Activated naive CD8-positive, alpha-beta T cell treated with anti-CD3 and anti-CD28 coated beads, Interleukin-2, amount 50 U/mL, for 16 hours (primary cell): ENCODE measurements at places on chromosomes 16 and 17.

- no peak for DNase-seq
These were observed 76.1 kb upstream of the SDK2 start for GRCh38 chr17:73720187-73720834.

- no peak for DNase-seq
These were observed 19.3 kb downstream of the ANKFN1 start for GRCh38 chr17:56172517-56172982.

- no peak for DNase-seq
These were observed 13.8 kb downstream of the CTRL start for GRCh38 chr16:67917852-67918236.

DNA sequence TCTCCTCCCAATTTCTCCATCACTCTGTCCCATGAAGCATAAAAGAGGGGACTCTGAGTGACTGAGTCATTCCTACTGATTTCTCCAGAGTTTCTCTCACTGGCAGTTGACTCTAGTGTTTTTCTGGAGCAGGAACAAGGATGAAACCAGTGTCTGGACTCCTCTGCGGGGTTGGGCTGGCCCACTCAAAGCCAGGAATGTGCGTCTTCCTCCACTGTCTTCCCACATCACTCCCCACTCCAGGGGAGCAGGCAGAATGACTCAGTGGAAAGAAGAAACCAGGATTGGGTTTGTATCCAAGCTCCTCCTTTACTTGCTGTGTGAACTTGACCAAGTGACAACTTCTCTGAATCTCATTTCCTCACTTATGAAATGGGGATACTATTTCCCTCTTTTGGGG lies 497.5 kb upstream of the SALL1 start:
- DNase-seq: no peak

GRCh38 chr17:70552982-70553334 lies 383.6 kb downstream of the KCNJ2 start:
- DNase-seq: no peak

- DNase-seq: no peak
These were observed 1.4 kb upstream of the SLFN5 start for GRCh38 chr17:35241520-35241919.

- no peak for DNase-seq
These were observed 543 bp downstream of the ARHGAP23 start for GRCh38 chr17:38428643-38429371.

- DNase-seq: no peak
These were observed 19.9 kb upstream of the WDR45B start for GRCh38 chr17:82668024-82668630.

DNA sequence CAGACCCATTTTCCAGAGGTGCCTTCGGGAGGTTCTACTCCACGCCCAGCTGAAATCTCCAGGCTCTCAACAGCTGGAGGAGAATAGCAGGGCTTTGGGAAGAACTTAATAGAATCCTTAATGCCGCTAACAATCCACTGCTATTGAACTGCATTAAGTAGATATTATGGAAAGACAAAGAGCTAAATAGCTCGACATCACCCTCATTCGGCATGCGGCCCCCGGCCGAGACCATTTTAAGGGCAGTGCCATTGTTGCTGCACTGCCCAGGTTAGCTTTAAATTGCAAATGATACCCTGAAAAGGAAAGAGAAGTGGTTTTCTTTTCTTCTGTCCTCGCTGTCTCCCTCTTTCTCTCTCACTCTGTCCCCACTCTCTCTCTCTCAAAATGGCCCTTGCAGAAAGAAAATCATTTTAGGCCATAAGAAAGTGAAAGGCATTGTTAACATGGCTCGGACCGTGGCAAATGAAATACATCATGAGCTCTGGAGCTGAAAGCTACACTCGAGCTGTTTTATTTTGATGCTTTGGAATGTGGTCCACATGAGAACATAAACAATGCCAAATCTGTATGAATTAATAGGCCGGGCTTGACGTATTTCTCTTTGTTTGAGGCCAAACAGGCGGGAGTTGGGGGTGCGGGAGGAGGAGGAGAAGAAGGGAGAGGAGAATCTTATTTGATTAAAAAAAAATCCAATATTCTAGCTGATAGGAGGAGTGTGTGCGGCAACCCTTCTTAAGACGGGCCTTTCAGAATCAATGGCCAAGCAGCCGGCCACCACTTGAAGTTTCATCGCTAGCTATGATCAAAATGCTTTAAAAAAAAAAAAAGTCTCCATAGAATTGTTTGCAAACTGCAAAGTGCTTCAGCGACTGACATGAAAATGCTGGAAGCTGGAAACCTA lies 298.8 kb upstream of the IRX3 start:
- no peak for DNase-seq

GRCh38 chr16:55338646-55339045 lies 14.6 kb downstream of the IRX6 start:
- DNase-seq: no peak

DNA sequence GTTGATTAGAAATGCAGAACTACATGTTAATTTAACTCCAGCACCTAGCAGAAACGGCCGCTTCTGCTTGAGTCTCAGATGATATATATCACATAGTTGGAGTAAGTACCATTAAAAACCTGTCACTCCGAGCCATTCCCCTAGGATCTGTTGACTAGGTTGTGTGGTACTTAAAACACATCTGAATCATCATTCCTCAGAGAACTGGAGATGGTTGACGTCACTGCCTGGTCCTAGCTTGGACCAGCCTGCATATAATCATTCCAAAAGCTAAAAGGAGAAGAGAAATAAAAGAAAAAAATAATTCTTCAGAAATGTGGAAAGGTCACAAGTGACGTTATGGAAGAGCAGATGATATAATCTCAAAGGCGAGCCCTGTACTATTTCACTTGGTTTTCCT lies 31.3 kb upstream of the RASL10B start:
- no peak for DNase-seq

DNA sequence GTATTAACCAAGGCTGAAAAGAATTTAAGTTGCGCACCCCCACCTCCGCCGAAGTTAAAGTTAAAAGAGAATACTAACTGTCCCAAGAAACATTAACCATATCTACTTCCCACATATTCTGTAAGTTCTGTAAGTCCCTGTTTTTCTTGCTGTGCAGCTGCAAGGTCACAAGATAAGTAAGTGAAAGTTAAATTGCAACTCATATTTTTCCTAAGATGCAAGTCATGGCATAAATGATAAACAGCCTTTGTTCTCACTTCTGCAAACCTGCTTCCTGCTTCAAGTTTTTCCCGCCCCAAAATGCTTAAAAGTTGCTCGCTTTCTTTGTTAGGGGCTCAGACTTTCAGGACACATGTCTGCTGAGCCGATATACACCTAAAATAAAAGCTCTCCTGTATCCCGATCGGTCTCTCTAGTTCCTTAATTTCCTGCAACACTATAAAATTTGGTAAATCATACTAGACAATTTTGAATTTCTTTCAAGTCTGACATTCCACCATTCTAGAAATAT lies 32.6 kb upstream of the ABCA9 start:
- DNase-seq: no peak

DNA sequence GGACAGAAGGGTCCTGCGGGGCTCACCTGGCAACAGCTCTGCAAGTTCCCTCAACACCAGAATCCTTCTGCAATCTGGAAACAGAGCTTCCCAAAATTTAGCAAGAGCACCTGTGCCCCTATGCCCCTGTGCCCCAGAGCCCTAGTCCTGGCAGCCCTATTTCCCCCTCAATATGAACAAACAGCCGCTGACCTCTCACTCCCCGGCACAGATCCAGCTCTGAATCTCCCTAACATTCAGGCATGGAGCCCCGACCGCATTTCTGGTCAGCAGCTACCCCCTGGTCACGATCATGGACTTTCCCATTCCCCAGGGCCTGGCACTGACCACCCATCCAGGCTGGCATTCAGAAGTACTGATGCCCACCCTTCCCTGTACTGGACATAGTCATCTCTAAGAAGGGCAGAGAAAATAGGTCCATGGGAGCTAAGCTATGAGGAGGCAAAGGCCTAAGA lies 110.8 kb upstream of the SMURF2 start:
- no peak for DNase-seq

- no peak for DNase-seq
These were observed 65.1 kb upstream of the HAS3 start for GRCh38 chr16:69040144-69040909.

- DNase-seq: no peak
These were observed 13.4 kb downstream of the WFDC1 start for GRCh38 chr16:84308120-84308519.

DNA sequence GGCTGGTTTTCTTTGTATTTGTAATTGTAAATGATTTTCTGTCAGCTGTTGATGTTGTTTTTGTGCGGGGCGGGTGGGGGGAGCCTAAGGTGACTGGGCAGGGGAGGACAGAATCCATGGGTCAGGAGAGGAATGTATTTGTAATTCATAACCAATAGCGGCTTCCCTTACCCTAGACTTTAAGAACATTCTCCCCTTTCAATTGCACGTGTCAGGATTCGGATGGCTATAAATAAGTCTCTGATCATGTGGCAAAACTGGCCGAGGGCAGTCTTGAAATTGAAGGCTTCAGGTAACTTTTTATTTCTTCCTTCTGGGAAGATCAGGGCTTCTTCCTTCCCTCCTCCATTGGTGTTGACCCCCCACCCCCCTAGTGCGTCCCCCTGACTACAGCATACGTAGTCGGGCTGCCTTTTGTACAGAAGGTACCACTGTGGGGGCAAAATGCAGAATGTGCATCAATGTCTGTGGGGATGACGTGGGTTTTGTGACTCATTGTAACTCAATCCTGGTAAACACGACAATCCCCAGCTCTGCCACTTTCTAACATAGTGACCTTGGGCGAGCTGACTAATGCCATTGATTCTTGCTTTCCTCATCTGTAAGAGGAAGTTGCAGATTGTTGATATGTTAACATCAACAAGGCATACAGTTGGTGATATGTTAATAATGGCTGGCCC lies 16.2 kb downstream of the MARCHF10 start:
- DNase-seq: no peak

DNA sequence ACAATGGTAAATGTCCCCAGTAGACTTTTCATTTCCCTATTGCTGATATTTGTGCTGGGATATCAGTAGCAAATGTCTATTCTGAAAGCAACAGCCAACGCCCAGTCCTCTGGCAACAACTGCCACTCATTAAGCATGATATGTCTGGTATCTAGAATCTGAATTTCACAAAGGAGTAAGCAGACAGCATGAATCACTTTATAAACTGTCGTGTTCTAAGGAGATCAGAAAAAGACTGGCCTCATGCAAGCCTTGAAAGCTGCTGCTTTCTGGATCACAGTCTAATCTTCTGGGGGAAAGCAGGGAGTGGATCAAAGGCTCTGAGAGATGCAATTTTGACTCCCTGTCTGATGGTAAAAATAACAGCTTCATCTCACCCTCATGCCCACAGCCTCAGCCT lies 153.1 kb upstream of the NOG start:
- no peak for DNase-seq

DNA sequence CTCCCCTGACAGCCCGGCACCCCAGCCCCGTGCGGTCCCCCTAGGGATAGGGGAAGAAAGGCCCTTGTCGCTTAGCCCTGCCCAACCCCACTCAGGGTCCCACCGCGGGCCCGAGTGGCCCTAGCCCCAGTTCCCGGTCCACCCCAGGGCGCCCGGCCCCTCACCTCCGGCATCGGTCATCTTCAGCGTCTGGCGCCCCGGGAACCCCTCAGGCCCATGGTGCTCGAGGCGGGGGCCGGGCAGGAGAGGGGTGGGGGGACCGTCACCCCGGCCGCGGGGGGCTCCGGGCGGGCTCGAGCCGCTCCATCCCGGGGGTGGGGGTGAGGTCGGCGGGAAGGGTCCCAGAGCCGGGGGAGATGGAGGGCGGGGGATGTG lies 620 bp downstream of the SAMD14 start:
- DNase-seq: no peak

GRCh38 chr17:7858522-7858810 lies 663 bp downstream of the CYB5D1 start:
- no peak for DNase-seq

DNA sequence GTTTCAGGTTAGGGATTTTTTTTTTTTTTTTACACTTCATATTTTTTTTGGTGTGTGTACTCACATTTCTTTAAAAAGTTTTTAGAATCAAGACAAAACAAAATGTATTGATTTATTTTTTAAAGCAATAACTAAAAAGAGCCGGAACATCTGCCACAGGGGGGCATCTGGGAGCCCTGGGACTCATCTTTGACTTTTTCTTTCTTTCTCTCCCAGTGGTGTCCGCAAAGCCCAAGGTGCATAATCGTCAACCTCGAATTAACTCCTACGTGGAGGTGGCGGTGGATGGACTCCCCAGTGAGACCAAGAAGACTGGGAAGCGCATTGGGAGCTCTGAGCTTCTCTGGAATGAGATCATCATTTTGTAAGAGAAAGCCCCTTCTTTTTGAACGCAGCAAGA lies 36.3 kb downstream of the WWP2 start:
- DNase-seq: no peak

DNA sequence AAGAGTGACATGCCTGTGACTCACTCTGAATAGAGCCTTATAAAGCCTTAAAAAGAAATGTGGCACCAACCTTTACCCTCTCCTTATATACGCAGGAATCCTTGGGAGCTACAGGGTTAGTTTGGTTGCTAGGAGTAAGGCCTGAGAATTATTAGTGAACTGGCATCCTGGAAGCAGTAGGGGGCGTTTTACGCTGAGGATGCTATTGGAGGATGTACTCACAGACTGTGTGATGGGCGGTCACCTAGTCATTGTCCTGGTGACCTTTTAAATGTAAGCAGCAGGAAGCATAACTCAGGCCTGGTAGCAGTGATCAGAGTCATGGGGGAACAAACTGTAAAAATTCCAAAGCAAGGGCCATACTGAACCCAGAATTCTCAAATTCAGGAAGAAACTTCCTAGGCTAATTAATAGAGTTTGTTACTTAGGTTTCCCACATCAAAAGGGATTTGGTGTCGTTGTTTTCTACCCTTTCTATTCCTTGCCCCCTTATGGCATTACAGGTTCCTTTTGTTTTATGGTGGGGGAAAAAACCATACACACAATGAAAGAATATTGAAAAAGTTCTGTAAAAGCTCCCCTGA lies 153.8 kb downstream of the SNX11 start:
- DNase-seq: no peak

DNA sequence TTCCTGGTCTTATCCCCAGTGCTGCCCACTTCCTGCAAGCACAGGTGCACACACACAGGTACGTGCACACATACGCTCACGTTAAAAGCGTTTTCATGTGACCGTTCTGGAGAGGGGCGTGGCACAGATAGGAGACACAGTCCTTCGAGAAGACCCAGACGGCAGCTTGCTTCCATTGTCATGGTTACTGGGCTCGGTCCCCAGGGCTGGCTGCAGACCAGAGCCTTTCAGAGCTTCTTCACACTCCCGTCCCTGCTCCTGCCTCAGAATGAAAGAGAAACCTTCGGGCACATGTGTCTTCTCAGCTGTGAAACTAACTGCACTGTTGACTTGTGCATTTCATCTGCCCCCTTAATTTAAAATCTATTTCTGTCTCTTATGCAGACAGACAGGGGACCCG lies 154.2 kb downstream of the PITPNC1 start:
- no peak for DNase-seq

DNA sequence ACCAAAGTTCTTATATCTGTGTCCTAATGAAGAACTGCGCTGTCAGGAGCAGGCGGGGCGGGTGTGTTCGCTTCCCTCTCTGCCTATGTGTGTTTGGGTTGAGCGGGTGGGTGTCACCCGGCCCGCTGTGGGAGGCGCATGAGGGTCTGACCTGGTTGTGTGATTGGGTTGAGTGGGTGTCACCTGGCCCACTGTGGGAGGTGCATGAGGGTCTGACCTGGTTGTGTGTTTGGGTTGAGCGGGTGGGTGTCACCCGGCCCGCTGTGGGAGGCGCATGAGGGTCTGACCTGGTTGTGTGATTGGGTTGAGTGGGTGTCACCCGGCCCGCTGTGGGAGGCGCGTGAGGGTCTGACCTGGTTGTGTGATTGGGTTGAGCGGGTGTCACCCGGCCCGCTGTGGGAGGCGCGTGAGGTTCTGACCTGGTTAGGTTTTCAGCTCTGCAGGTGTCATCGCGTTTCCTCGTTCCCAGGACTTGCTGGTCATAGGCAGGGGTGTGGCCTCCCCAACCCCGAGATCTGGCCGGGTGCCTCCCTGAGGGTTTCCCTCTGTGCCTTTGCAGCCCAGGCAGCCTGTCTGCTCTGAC lies 69.6 kb upstream of the ZNF750 start:
- no peak for DNase-seq
